Stimulated activated CD4-positive, alpha-beta T cell treated with anti-CD3 and anti-CD28 coated beads, Interleukin-12 subunit alpha, Interleukin-12 subunit beta, amount 100 ng/mL, for 48 hours (primary cell): ENCODE measurements at places on chromosomes 6 and 20.
A peak's percentile ranks its signal among the peaks of the same experiment; 100 is the strongest.

- no peak for DNase-seq
Observed at GRCh38 chr6:148550569-148550968, 196.3 kb upstream of the UST start.

GRCh38 chr6:43455531-43456428 is at the start of gene DLK2:
DLK2 (minus strand) TSS chr6:43455548; CDS start chr6:43454825, 723 bp downstream.
- DNase-seq = peak; percentile 20

- no peak for DNase-seq
Observed at GRCh38 chr20:54294094-54294493, 86.2 kb downstream of the PFDN4 start.

GRCh38 chr6:13141387-13141786 is 186.9 kb downstream of the TBC1D7 start:
- DNase-seq = no peak

- DNase-seq = no peak
Observed at GRCh38 chr6:90456001-90456400, 130.9 kb downstream of the MAP3K7 start.

- peak; percentile 12 for DNase-seq
Observed at GRCh38 chr6:129280749-129281148, 397.8 kb downstream of the LAMA2 start.

DNA sequence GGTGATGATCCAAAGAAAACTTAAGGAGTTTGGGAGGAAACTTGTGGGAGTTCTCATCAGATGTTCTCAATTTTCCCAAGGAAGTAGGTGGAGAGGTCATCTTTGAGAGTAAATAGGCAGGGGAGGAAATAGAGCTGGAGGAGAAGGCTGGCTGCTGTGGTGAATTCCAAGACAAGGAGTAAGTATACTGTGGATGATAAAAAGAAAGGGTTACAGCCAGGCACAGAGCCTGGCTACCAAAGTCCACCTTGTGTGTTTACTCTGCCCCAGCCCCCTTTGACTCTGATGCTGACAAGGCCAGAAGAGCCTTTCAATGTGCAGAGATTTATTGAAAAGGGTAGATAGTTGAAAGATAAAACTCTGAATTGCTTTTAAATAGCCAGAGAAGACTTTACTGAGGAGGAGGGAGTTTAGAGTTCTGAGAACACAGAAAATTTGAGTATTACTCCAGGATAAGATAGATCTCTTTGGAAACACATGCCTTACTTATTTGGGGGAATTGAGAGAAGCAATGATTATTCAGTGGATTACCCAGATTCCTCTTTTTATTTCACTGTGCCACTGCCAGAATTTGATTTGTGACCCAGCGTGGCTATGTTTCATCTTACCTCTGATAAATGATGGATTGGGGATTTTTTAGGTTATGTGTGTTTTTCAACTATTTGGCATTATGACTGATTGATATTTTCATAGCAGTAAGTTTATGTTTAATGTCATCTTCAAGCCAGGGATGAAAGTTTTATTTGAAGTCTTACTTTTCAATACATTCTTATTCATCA is 182.6 kb upstream of the JAG1 start:
- DNase-seq = no peak

DNA sequence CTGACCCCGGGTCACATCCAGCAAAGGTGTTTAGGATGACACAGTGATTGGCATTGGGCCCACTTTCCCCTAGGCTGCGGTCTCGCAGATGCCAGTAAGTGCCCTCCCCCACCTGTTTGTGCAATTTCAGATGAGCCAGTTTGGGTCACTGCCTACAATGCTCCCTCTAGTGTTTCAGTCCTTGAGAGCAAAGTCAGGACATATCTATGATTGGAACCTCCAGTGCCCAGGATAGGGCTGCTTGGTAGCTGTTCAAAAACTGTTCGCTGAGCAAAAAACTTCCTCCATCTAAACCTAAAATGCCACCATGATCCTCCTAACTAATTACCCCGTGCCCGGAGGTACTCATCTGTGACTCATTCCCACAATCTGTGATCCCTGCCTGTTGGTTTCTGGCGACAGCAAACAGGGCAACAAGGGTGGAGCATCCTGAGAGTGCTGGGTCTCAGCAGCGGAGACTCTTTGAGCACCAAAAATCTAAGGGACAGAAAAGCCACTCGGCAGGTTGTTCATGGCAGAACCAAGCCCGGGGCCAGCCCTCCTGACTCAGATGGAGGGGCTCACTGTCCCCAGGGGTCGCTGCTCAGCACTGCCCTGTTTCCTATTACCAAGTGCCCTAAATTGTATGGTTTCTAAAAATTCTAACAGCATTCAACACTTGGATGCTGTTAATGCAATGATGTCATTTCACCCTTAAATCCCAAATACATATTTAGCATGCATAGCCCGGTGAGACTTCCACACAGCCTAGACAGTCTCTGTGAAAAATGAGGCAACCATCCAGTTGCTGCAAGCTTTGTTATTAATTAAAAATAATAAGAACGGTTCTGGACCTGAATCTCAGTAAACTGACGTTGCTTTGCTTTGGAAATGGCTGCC is 5.0 kb downstream of the VSX1 start:
- DNase-seq = no peak

DNA sequence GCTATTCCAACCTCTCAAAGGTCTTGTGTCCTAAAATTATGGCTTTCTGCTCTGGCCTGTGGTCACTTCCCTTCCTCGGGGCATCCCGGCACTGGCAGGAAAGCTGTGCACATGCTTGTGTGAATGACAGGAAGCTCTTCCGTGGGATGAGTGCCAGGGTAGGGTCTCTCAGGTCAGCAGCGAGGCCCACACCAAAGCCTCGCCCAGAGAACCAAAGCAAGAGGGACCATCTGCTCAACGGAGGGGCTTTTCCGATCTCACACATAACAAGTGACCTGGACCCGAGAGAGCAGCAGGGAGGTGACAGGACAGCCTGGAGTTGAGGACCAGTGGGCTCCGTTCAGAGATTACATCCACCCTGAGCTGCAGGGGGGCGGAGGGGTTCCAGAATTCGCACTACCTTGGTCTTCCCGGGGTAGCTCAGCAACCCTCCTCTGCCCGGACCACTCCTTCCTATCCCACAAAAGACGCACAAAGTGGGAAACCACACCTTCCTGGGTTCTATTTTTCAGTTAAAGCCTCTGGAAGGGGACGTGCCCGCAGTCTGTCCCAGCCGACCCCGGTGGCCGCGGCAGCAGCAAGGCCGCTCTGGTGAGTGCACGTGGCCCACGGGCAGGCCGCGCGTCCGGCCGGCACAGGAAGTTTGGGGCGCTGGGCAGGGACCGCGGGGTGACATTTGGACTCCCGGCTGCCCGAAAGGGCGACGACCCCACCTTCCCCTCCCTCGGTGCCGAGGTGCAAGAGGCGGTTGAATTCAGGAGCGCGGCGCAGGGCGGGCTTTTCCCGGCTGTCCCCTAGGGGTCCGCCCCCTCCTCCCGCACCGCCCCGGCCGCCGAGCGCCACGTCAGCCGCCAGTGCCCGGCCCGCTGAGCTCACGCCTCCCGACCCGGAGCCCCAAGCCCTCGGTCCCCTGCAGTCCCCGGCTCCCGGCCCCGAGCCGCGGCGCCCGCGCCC is 988 bp downstream of the TXNDC5 start:
- DNase-seq = peak; percentile 16

DNA sequence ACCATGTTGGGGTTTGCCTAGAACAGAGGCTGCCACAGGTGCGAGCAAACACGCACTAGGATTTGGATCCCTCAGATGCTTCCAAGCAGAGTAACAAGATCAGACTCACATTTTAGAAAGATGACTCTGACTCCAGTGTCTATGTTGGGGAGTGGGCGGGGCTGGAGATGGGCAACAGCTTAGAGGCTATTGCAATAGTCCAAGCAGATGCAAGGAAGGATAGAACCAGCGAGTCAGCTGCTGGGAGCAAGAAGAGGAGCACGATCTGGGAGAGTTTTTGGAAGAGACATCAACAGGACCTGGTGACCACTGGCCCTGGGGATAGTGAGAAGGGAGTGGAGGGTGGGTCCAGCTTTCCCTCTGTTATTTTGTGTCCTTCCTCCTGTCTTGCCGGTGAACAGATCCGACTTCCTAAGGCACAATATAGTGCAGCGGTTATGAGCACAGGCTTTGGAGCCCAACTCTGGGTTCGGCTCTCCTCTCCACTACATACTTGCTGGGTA is 52.7 kb downstream of the FGD2 start:
- DNase-seq = no peak

DNA sequence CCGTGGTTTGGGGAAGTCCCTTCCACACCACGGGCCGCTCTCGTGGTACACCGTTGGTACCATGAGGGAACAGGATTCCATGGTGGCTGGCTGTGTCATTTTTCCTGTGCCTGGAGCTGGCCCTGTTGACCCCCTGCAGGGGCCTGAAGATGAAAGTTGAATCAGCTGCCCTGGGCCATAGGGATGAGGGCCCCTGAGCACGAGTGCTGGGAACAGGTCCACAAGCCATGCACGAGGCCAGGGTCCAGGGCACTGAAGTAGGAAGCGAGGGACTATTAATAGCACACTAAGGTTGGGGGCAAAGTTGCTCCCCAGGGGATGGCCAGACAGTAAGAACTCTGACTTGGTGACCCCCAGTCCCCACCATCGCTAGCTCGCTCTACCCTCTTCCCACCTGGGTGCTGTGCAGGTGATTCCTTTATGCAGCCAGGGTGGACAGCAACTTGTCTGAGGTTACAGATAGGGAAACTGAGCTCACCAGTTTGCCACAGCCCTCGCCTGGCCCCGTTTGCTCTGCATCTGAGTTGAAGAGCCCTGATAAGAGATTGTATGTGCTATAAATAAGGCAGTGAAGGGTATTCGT is 46.6 kb downstream of the SLC13A3 start:
- no peak for DNase-seq

DNA sequence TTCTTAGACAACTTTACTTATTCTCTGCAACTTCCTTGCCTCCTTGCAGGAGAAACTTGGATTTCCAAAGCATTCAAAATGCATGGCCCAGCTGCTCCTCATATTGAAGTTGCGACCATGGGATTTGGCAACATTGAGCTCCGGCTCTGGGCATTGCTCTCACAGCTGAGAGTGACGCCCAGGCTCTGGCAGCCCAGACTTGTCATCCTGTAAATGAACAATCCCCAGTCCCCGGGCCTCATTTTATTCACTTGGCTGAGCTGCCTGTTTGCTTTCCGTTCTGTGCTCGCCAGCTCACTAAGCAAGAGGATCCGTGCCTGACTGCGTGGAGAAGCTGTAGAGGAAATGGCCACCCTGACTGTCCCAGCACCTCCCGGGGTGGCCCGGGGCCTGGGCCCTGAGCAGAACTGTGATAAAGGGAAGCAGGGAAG is 119.5 kb upstream of the CD93 start:
- DNase-seq = no peak

GRCh38 chr6:159008656-159009288 is 8.8 kb upstream of the RSPH3 start:
- no peak for DNase-seq

- DNase-seq = no peak
Observed at GRCh38 chr6:111628142-111628850, 22.6 kb upstream of the TRAF3IP2 start.

- no peak for DNase-seq
Observed at GRCh38 chr6:43077333-43077809, 1.3 kb downstream of the PTK7 start.

GRCh38 chr6:150992703-150993102 is 127.2 kb downstream of the MTHFD1L start:
- DNase-seq = no peak

- no peak for DNase-seq
Observed at GRCh38 chr20:18754030-18754652, 59.4 kb upstream of the SCP2D1 start.

- no peak for DNase-seq
Observed at GRCh38 chr6:4270776-4271175, 135.4 kb upstream of the ECI2 start.

DNA sequence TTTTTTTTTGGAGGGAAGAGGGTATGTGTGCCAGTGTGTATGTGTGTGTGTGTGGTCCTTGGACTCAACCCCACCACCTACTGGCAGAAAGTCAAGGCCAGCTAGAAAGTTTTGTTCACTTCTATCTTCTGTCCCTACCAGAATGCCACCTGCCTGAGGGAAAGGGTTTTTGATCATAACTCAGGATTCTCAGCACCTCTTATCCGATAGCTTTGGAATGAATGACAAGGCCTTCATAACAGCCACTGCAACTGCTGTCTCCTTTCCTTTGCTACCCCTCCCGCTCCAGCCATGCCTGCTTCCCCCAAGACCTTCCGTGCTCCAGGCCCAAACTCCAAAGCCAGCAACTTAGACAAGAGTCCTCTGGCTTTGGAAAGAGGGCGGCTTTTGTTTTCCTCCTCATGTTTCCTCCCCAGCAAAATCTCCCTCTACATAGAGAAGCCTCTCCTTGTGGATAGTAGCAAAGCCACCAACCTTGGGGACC is 18.7 kb downstream of the BTN3A1 start:
- no peak for DNase-seq

DNA sequence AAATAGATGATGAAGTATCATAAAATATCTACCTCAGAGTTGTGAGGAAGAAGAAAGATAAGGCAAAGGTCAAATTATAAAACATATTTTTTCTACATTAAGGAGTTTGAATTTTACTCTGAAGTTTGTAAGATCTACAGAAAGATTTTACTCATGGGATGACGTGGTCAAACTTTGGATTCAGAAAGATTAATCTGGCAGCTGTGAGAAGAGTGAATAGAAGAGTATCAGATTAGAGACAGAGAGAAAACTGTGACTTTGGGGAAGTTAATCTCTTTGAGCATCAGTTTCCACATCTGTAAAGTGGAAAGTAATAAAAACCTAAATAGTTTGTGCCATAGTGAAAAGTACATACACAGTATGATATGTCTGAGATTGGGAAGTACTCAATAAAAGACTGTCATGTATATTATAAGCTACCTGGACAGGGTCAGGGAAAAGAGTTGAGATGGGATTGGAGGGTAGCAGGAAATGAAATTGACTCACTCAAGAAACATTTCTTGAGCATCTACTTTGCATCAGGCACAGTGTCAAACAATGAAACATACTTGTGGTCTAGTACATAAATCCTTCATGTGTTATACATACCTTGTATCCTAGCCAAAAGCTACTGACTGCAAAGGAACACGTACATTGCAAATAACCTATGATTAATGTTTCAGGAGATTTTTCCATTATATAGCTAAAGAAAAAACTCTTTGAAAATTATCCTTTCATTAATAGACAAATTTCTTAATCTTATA is 222.1 kb downstream of the TMEM200A start:
- no peak for DNase-seq

- DNase-seq = no peak
Observed at GRCh38 chr20:52852714-52853113, 119.4 kb upstream of the TSHZ2 start.

GRCh38 chr6:71053475-71053874 is 96.6 kb upstream of the B3GAT2 start:
- no peak for DNase-seq

DNA sequence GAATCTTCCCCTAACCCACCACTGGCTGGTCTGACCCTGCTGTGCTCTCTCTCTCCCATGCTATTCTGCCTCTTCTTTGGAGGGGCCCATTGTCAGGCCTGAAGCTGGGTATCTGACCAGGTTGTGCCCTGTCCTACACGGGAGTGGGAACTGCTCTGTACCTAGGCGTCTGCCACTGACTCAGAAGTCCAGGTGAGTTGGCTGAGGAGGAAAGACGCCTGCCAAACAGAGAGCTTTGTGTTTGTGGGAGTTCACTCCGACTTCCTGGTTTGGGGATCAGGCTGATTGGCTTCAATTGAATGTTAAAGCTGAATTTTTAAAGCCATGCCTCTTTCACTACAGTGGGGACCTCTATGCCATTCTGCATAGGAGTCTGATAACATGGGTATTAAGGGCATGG is 136.0 kb downstream of the CCDC170 start:
- no peak for DNase-seq

- no peak for DNase-seq
Observed at GRCh38 chr20:1163653-1164052, 21.1 kb downstream of the TMEM74B start.
